ENCODE measurements at places on chromosomes 6 and 20.

DNA sequence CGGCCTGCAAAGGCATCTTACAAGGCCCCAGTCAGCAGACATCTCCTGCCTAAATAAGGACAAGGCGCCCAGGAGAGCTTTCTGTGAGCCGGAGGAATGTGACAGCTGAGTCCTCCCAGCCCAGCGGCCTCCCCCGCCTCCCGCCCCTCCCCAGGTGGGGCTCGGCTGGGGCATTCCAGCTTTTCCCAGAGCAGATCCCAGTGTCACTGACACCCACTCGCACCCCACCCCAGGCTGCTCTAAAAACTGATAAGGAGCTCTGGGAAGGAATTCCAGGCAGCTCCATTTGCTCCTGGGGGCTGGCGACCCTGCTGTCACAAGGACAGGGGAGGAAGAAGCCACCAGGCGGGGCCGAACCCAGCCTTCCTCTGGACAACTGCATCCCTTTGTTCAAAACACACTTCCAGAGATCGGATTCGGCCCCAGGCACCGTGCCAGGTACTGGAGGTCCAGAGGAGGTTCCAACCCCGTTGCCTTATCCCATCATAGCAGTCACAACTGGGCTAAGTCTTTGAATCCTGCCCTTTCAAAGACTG is 49.7 kb downstream of the JPH2 start:
- DNase-seq = no peak

DNA sequence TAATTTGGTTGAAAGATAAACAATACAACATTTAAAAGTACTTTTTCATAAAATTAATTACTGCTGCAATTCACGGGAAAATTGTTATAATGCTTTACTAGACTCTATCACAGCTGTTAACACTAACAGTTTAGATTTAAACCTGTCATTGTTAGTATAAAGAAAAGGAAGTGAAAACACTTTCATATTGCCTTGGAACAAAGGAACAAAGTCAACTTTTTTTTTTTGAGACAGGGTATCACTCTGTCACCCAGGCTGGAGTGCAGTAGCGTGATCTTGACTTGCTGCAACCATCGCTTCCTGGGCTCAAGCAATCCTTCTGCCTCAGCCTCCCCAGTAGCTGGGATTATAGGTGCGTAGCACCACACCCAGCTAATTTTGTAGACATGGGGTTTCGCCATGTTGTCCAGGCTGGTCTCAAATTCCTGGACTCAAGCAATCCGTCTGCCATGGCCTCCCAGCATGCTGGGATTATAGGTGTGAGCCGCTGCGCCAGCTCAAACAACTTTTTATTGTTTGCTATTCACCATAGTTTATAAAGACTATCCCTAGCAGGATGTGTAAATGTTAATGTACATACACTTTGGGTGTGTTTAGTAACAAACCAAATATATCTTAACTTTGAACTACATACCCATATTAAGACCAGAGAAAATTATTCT is 22.1 kb downstream of the SLC35A1 start:
- DNase-seq = no peak

GRCh38 chr6:52161689-52162438 is 24.3 kb upstream of the IL17A start:
- no peak for DNase-seq

DNA sequence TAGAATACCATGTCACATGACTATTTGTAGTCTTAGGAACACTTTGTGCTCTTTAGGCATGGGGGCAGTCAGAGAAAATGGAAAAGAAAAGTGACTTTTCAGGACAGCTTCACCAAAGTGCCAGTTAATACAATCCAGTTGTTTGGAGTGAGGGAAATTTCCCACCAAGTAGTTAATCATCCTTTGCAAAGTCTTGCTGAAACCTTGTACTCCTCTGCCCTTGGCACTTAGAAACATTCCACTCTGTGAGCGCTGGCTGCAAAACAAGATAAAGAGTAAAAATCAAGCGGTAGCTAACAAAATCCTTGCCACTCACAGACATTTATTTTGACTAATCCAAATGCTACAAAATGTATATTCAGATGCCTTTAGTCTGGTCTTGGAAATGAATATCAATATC is 229.2 kb upstream of the HSF2 start:
- DNase-seq = no peak

- DNase-seq = no peak
These were observed 4.2 kb downstream of the GTPBP2 start for GRCh38 chr6:43624786-43625288.

DNA sequence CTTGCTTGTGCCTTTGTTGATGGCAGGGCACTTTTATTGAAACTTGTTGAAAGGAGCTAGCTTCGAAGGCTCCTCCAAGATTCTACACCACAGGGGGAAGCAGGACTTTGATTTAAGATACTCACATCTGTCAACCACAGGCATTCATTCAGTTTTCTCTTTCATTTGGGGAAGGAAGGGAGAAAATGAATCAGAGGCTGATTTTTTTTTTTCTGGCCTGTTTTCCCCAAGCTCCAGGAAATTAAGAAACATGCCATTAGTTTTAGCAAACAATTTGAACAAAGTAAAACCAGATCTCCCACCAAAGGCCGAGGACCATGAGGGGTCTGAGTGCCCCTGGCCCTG is 8.7 kb upstream of the APCDD1L start:
- no peak for DNase-seq
